ENCODE measurements at places on chromosomes 7 and 10. TPM values are rescaled to one million over a fixed set of nuclear protein-coding genes. Genes with fewer than 3 reads are reported as not detected.

AOAH gene
- total RNA-seq: not detected

FFAR4 gene
- total RNA-seq: not detected

MYO3A gene
- total RNA-seq: not detected

PLAU gene
- 56.8 TPM for total RNA-seq

ASB10 gene
- not detected for total RNA-seq

ZNF800 gene
- total RNA-seq: 8.5 TPM

AMZ1 gene
- total RNA-seq: not detected

FXYD4 gene
- total RNA-seq: not detected

FOXI2 gene
- not detected for total RNA-seq

SPDYE8 gene
- not detected for total RNA-seq

GPR37 gene
- 5.9 TPM for total RNA-seq

ANXA7 gene
- total RNA-seq: 107 TPM

PON2 gene
- 52.0 TPM for total RNA-seq
